RWPE1 (cell line): ENCODE measurements at places on chromosomes 1 and 21.

DNA sequence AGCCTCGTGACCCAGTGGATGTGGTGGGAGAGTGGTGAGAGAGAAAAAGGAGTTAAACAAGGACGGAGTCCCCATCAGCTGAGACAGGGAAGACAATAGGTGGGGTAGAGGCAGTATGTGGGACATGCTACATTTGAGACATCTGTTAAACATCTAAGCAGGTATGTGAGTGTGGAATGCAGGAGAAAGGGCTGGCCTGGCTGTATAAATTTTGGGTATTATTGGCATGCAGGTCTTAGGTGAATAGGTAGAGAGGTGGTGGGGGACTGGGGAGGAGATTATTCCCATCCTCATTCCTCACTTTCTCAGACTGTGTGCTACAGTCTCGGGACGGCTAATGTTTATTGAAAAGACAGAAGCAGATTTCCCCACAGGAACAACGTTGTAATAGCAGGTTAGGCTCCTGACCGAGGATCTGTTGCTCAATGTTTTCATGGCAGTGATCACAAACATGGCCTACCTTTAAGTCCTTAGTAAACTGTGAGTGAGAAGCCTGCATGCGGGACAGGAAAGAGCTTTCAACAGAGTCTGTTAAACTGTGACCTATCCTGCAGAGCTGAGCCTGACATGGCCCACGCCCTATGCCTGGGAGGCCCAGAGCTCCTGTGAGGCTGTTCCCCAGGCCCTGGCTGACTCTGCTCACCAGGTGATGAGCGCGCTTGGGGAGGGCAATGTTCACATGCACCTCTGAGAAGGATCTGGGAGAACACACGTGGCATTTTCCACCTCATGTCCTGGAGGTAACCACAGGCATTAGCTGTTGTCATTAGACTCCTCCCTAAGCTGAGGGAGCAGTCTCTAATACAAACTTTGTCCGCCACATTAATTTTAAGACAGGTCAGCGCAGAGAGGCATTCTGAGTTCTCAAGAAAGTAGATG, 16.5 kb downstream of the VSIG8 start:
- no peak for DNase-seq

GRCh38 chr1:161052899-161053298, 7.1 kb upstream of the USF1 start:
- DNase-seq, result no peak

- no peak for DNase-seq
Measured at GRCh38 chr1:177103005-177103852, 61.3 kb downstream of the ASTN1 start.

DNA sequence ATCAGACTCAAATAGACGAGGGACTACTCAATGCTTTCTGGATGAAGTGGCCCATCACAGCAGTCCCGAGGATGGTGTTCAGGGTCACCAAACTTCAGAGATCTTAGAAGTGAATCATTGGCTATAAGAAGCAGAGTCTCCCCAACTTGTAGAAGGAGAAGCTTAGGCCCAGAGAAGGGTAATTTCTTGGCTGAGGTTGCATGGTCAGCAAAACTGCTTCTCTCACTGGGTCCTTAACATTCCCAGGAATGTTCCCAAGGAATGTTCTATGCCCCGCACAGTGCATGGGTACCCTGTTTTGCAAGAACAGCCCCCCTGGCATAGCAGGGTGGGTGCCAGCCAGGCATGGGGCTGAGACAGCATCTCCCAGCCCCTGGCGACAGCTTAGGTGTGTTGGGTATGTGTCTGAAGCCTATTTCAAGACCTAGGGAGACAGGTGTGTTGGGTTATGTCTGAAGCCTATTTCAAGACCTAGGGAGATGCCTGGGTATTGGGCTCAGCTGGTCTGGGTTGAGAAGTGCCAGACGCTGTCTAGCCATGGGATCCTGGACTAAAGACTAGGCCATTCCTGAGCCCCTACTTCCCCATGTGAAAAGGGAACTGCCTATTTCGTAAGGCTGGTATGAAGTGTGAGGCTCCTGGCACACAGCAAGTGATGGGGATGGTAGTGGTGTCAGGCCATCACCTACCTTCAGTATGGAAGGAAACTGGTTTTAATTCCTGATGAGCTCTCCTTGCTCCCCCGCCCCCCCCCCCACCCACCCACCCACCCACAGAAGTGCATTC, 26.1 kb downstream of the PADI6 start:
- DNase-seq, result no peak

GRCh38 chr21:35400233-35400939, 351.3 kb upstream of the RUNX1 start:
- peak; percentile 62 for DNase-seq

- no peak for DNase-seq
Measured at GRCh38 chr1:118918940-118919259, 69.2 kb downstream of the TBX15 start.

GRCh38 chr1:15153184-15153841, at the start of gene TMEM51:
Gene TMEM51, plus strand, starts transcription at chr1:15153747. Its CDS starts 61,341 bp downstream, at chr1:15215088.
- DNase-seq, result peak; percentile 69

DNA sequence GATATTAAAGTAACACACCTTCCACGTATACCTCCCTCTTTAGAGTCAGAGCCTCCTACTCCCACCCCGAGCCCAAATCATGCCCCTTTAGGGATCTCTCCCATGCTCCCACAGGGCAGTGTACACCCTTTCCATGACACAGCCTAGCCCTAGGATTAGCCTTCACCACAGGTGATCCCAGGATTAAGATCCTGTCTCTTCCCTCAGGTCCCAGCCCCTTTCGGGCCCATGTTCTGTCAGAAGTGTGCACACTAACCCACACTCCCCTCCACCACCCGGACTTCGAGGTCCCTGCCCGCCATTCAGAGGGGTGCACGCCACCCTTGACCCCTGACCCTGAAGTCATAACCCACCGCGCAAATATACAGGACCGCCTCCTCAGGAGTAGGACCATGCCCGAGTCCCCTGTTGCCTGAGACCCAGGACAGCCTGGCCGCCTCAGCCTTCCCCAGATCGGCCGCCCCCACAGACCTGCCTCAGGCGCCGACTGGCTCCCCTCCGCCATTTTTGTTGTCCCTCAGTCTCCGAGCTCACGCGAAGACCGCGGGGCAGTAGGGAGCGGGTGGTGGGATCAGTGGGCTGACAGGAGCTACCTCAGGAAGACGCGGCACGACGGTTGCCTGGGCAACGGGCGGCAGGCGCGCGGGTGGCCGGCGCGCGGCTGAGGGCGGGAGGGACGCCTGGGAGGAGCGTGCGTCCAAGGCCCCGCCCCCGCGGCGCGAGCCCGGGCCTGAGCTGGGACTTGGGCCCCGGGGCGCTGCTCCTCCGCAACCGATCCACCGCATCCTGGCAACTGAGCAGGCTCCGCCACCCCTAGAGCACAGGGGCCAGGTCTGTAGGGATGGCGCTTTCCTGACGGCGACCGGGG, at the start of gene AGBL4:
TSS of gene AGBL4 (minus strand) at position 663 of the 868 bp plus-strand sequence.
- peak; percentile 23 for DNase-seq

- peak; percentile 65 for DNase-seq
Measured at GRCh38 chr1:166184897-166185296, 18.1 kb upstream of the FAM78B start.

DNA sequence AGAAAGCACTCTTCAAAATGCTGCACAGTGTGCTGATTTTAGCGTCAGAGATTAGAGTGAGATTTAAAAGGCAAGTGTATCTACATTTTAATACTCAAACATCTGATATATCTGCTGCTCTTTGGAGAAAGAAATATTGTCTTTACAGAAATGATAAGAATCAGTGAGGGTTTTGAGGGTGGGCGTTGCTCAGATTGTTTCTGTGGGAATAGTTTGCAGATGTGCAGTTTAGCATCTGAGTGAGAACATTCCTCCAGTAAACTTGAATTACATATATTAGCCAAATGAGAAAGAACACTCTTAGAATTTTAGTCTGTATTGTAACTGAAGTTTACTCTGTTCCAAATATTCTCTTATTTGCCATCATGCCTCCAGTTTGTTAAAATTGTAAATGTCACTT, 549.2 kb downstream of the NEGR1 start:
- DNase-seq, result no peak

GRCh38 chr1:208510192-208510952, 266.2 kb upstream of the PLXNA2 start:
- DNase-seq, result peak; percentile 63

GRCh38 chr1:56535939-56536338, 43.4 kb downstream of the PLPP3 start:
- no peak for DNase-seq

- DNase-seq, result no peak
Measured at GRCh38 chr1:112030157-112030556, 40.7 kb upstream of the KCND3 start.

DNA sequence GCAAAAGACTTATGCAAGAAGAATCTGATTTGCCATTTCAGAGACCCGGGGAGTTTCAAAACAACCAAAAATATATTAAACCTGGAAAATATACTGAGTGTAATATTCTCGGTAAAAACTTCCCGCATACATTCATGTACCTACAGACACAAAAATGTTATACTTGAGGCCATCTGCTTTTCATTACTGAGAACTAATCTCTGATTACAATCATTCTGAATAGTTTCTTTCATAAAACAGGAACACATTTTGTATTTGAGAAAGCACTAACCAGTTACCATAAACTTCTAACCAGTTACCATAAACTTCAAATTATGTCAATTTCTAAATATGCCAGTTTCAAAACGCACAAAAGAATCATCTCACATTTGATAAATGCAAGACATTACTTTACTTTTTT, 7.8 kb downstream of the ZNHIT6 start:
- no peak for DNase-seq

DNA sequence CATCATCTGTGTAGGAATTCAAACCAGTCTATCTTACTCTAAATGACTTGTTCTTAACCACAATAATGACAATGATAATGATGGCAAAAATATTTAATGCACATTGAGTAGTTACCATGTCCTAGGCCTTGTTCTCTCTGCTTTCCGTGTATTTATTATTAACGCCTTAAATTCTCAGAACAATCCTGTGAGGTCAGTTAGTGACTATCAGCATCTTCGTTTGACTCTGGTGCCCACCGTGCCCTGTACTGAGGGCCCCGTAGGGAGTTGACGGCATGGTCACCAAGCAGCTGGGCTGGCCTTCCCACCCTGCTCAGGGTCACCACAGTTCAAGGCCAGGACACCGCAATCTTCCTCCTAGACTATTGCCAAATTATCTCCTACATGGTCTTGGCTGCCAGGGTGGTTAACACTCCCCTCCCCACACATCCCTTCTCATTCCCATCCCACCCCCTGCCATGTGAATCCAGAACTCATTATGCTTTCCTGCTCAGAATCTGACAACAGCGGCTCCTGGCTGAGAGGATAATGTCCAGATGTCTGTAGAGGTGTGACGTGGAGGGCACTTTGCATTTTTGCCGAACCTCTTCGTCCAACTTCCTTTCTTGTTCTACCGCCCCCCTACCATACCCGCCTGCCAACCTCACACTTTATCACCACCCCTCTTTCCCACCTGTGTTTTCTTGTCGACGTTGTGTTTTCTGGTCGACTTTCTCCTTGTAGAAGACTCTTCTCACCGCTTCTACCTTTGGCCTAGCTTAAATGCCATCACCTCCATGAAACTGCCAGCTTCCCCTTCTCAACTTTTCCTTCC, 33.4 kb downstream of the IGFN1 start:
- no peak for DNase-seq

DNA sequence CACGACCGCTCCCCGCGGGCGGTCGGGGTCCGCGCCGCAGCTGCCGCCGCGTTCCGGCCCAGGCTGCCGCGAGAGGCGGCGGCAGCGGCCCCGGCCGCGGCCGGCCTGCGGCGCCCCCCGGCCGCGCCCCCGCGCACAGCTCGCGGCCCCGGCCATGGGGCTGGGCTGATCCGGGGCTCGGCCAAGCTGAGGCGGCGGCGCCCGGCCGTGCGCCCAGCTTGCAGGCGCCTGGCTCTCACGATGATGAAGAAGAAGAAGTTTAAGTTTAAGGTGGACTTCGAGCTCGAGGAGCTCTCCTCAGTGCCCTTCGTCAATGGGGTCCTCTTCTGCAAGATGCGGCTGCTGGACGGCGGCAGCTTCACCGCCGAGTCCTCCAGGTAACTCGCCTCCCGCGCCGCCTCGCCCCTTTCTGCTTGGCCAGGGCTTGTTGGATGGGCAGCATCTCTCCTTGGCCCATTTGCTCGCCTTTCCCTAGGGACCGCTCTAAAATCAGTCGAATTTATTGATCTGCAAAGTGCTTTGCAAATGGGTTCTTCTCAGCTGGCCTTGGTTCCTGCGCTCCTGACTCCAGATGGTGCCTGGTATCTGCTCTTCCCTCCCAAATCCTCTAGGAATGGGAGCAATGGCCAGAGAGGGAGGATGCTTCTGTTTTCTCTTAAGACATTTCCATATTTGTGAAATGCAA, 431 bp downstream of the EEIG2 start:
- DNase-seq, result no peak

DNA sequence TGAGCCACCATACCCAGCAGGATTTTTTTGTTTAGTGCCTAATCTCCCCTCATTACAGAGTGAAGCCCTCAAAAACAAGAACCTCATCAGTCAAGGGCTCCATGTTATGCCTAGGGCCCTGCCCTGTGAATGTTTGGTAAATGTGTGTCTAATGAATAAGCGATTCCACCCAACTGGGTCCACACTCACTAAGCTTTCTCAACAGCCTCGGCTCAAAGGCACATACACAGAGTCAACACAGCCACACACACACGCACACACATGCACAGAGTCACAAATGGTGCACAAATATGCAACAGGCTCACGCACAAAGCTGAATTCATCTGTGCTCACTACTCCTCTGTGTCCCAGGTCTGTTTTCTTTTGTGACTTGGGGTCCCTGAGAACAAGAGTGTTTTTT, 11.7 kb upstream of the SYNC start:
- DNase-seq, result no peak

- DNase-seq, result no peak
Measured at GRCh38 chr1:100053119-100053518, 79.6 kb downstream of the SASS6 start.

- no peak for DNase-seq
Measured at GRCh38 chr1:167879508-167879907, 34.4 kb downstream of the ADCY10 start.

- no peak for DNase-seq
Measured at GRCh38 chr21:32779983-32780382, 8.4 kb upstream of the PAXBP1 start.

DNA sequence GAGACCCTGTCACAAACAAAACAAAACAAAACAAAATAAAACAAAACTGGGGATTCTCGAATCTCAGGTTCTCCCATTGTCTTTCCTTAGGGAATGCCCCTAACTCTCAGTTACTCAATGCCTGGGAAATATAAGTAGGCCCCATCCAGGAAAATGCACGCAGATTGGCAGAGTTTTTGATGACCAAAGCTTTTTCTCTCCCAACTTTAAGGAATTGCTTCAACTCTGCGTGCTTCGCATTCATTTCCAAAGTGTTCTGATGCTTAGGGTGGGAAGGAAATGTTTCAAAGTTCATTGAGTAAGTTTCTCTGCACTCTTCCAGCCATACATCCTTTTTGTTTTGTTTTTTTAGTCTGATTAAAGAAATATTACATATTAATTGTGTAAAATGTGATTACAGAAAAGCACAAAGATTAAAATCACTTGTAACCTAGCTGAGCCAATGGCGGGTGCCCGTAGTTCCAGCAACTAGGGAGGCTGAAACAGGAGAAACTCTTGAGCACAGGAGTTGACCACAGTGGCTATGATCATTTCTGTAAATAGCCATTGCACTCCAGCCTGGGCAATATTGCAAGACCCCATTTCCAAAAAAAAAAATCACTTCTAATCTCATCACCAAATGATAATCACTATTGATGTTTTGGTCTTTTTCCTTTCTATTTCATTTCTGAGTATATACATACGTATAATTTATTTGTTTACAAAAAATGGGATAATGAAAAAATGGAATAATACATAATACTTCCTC, 18.4 kb upstream of the EVI5 start:
- DNase-seq, result no peak

- no peak for DNase-seq
Measured at GRCh38 chr1:234490793-234491479, 12.0 kb upstream of the TARBP1 start.

GRCh38 chr1:30130099-30130498, 593.3 kb downstream of the MATN1 start:
- DNase-seq, result no peak

- DNase-seq, result no peak
Measured at GRCh38 chr21:45504516-45505415, 37.5 kb downstream of the SLC19A1 start.
